Stimulated activated CD4-positive, alpha-beta T cell treated with anti-CD3 and anti-CD28 coated beads, Interleukin-15, amount 100 ng/mL, for 1 hour (primary cell): ENCODE measurements at places on chromosomes 5 and 9.

DNA sequence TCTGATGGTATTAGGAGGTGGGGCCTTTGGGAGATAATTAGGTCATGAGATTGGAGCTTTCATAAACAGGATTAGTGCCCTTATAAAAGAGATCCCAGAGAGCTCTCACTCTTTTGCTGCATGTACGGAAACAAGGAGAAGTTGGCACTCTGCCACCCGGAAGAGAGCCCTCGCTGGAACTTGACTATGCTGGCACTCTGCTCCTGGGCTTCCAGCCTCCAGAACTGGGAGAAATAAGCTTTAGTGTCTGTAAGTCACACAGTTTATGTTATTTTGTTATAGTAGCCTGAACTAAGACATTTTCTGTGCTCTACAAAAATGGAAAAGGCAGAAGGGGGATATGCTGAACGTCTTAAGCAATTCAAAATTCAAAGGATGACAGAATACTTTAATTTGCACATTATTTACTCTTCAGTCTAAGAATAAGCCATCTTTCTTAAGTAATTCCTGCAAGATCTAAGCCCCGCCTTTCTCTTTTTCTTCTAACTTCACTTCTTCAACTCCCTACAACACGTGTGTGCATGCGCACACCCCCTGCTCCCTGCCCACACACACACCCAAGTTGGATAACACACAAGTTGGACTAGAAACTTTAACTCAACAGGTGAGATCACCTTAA lies 17.3 kb downstream of the NFIB start:
- DNase-seq = no peak

GRCh38 chr5:16505140-16505891 lies 39.7 kb upstream of the ZNF622 start:
- no peak for DNase-seq

DNA sequence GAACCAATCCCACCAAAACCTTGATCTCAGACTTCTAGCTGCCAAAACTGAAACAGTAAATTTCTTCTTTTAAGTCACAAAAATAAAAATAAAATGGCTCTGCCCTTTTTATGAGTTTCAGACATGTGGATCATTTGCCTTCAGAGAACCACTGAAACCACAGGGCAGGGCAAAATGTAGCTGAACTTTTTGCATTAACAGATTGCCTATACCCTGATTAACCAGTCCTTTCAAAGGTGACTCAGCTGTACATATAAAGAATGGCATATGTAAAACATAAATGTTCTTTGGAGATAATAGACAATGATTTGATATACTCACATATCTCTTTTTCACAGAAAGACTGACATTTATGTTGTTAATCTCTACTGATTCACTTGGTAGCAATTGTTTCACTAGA lies 187.1 kb upstream of the GRIN3A start:
- no peak for DNase-seq

DNA sequence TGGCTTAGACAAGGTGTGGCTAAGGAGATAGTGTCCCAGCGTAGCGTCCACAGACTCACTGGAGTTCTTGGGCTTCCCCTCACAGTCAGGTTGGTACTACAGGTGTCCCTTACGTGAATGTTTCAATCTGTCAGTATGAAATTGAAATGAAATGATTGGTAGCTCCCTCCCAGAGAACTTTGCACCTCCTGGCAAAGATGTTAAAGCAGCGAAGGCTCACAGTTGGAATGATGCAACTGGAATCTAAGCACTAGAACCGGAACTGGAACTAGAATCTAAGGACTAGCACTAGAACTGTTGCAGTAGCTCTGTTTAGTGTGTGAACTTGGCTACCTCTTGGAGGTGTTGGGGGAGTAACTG lies 1.1 kb downstream of the SLC31A1 start:
- DNase-seq = no peak

DNA sequence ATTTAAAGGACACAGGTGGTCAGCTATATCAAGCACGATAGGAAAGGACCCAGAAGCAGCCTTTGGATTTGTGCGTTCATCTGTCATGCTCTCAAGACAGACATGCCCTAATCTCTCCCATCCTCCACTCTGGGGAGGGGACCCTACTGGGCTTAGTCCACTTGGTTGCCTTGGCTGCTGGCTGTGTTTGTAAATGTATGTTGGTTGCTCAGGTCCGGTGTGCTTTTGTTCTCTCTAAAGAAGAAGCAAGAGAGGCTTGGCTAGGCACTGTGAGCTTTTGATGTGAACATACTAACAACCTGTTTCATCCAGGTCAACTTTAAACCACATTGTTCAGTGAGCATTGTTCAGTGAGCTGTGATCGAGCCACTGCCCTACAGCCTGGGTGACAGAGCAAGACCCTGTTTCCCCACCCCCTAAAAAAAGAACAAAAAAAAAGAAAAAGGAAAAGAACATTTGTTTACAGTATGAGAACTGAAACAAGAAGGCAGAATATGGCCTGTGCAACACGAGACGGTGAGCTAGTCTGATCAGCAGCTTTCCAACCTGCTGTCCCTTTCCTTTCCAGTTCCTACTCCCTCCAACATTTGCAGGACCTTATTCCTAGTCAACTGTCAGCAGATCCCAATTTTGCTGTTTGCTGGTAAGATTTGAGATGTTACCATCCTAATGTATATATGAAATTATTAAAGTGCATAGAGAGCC lies 228.3 kb downstream of the ARHGAP26 start:
- DNase-seq = no peak

GRCh38 chr9:38643815-38644173 lies 23.4 kb upstream of the ANKRD18A start:
- DNase-seq = no peak

GRCh38 chr9:114851306-114851705 lies 45.5 kb upstream of the TNFSF15 start:
- no peak for DNase-seq

DNA sequence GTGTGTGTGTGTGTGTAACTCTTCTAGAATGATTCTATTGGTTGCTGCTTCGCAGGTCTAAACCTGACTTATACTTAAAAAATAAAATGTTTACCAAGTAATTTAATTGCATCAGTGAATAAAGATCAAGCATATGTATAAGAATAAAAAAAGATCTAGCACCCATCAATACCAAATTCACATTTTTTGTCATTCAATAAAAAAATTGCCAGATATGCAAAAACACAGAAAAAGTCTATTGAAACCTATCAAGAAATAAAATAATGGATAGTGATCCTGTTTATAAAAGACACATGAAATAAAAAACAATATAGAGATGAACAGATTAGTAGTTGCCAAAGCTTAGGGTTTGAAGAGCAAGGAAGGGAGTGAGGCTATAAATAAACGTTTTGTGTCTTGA lies 2095.0 kb upstream of the ACO1 start:
- DNase-seq = no peak

DNA sequence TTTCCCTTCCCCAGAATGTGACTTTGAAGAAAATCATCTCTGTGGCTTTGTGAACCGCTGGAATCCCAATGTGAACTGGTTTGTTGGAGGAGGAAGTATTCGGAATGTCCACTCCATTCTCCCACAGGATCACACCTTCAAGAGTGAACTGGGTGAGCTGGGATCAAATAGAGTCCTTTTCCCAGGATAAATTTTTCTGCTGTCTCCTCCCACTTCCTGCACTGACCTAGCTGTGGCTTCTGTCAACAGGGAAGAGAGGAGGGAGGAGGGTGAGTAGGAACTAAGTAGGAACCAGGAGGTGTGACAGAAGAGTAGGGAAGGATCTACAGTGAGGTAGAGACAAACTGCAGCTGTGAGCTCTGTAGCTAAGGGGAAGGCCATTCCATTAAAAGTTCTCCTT lies 69.3 kb downstream of the MAMDC2 start:
- DNase-seq = no peak

GRCh38 chr5:180673371-180674089 lies 24.1 kb upstream of the FLT4 start:
- no peak for DNase-seq

DNA sequence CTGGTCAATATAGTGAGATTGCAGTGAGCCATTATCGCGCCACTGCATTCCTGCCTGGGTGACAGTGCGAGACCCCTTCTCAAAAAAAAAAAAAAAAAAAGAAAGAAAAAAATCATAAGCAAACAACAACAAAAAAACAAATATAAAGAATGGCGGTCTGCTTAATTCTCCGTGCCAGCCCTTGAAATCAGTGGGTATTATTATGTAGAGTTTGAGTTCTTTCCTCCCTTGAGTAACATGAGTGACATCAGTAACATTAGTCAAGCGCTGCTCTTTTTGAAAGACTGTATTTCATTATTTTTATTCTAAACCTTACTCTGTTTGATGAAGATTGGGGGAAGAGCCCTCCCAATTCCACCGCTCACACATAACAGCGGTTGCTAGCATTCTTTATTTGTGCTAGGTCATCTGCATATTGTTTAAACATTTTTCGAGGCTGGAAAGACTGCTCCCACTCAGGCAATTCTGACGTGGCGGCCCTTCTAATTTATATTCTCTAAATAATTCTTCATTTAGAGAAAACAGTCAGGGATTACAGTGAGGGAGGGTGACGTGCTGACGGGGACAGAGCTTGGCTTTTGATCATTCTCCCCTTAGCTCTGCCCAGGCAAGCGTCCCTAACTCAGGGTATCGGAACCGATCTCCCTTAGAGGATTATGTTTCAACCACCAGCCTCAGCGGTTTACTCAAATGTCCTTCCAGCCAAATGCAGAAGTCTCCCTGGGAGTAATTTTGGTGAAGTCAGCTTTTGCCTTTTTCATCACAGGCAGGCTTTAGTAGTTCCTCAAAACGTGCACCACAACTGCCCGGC lies 860 bp upstream of the MARCHF6 start:
- DNase-seq = no peak

DNA sequence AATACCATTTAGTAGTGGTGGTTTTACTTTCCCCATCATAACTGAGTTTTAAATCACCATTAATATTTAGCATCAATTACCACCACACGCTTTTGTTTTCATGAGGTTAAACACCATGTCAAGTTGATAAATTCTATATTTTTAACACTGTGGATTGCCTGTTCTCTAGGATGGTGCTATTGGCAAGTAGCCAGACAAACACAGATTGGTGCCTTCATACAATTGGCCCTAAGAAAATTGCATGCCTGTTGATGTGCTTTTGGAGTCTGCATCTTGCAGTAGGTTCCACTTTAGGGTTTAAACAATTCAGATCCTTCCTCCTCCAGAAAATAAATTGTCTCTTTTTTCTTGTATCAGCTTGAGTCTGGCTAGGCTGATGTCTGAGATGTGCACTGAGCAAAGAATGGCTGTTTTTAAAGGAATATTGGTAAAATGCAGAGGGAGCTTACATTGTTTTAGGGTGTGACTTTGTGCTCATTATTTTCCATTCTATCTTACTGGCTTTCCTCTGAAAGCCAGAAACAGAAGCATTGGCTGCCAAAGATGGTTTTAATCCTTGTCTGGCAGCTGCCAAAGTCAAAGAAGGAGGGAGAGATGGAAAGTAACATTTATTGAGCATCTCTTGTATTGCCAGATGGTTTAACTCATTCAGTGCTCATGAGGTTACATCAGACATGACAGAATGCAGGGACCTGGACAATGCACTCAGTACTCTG lies 19.6 kb upstream of the MAN2A1 start:
- no peak for DNase-seq

GRCh38 chr5:111680737-111681413 lies 76.1 kb downstream of the NREP start:
- DNase-seq = no peak

- no peak for DNase-seq
Measured at GRCh38 chr5:133562554-133562953, 49.8 kb downstream of the FSTL4 start.

DNA sequence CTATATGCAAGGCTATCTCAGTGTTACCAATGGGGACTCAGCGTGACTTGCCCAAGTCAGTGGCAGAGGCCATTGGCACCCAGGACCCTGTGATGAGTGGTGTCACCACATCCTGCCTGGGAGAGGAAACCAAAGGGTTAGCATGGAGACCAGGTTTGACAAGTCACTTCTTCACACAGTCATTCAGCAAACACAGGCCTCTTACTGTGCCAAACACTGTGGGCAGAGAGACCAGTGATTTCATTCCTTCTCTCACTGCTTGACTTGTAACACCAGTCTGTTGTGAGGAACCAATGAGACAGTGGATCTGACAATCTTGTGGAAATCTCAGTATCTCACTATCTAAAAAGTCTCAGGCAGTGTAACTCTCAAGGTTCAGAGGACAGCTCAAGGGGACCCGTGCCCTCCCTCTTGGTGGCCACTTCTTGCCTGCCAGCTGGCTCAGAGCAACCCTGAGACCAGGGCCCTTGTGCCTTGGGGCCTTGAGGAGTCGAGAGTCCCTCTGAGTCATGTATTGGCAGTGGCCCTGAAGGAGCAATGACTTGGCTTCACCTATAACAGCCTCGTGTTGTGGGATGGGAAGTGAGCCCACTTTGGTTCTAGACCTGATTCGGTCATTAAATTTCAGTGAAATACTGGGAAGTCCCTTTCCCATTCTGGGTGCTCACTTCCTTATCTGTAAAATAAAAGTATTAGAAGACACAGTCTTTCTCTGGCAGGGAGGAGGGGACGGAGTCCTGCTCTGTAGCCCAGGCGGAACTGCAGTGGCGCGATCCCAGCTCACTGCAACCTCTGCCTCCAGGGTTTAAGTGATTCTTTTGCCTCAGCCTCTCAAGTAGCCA lies 1.6 kb downstream of the FABP6 start:
- DNase-seq = no peak

DNA sequence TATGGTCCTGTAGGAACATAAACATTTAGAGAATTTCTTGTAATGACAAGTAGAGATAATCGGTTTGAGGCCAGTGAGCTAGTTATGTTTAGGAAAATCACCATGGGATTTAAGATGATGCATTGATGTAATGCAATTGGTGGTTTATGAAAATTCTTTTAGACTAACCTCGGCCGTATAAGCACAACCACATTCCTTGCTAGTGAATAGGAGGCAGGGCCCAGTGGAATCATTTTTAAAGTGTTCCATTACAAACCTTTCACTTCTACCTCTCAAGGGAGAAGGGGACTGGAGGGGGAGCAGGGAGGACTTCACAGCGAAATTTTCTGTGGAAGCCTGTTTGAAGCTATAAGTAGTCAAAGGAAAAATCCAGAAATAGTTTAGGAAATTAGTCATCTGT lies 71.8 kb upstream of the NFIL3 start:
- no peak for DNase-seq

DNA sequence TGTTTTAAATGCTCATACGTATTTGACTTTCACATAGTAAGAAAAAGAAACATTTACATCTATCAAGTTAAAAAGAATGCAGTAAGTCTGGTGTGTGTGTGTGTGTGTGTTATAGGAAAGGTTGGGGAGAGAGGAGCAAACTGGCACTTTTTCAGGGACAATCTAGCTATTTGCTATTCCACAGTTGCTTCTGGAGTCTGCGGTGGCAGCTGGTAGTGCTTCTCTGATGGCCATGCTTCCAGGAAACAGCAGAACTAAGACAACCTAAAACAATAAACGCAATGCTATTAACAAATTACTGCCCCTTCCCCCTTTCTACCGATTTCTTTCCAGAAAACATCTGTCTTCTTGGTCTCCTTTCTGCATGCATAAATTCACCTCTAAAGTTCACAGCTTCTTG lies 70.0 kb upstream of the CDH10 start:
- DNase-seq = no peak

DNA sequence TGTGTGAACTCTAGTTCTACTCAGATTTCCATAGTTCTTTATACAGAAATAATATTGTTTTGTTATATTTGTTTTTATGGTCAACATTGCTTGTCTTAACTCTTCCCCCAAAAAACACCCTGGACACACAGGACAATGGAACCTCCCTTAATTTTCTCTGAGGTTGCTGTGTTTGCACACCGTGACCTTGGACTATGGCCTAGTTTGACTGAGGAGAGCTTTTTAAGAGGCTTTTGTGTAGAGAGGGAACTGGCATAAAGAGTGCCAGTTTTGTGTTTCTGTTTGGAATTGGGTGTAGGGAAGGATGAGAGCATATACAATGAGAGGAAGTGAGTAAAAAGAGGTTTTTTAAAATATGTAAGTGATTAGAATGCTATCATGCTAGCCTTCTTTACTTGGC lies 101.1 kb upstream of the MEF2C start:
- no peak for DNase-seq

- DNase-seq = no peak
Measured at GRCh38 chr5:177595991-177596774, 3.7 kb upstream of the B4GALT7 start.
